ENCODE measurements at places on chromosomes 6 and 20.

DNA sequence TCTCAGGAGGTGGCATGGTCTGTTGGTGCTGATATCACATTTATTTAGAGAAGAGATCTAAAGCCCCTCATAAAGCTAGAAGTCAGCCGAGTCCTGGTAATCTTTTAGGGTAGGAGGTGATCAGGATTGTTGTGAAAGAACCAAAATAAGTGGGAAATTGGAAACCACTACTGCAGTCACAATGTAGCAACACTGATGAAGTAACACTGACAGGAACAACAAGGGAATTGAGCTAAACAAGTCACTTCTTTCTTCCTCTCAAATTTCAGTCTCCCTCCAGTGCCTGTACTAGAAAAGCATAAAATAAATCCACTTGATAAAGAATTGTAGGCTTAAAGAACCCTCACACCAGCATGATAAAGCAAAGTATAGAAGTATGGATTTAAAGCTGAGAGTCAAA is 1509.0 kb downstream of the GRIK2 start:
- DNase-seq: no peak

GRCh38 chr6:95589826-95590570 is 12.7 kb downstream of the MANEA start:
- no peak for DNase-seq

DNA sequence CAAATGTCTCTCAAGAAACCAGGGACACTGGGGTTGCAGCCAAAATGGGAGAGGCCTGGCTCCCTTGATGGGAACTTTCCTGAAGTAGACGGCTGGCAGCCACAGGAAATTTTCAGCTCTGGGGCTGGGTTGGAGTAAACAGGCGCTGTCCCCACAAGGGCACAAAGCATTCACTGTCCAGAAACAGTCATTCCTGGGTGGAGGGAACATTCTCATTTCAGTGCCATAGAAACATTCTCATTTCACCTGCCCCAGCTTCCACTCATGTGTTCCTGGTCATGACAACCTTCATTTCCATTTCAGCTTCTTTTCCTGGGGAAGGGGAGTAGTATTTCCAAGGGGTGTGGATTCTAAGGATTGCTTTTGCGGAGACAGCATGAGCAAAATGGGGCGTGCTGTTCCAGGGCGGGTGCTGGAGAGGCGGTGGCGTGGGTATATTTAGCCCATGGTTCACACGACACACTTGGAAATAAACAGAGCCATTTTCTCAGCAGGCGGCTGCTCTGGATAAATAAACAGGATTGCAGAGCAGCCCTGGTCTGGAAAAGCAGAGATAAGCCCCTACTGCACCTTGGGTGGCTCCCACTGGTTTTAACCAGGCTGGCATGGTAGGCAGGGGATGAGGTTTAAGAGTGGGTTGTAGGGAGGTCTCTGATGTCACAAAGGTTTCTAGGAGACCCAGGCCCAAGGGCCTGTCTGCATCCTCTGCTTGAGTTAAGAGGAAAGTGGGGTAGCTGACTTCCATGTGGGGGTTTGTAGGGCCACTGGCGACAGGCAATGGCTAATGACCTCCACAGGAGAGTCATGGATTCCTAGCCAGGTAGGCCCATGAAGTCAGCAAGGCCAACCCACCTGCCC is 32.9 kb downstream of the COX4I2 start:
- DNase-seq: no peak

DNA sequence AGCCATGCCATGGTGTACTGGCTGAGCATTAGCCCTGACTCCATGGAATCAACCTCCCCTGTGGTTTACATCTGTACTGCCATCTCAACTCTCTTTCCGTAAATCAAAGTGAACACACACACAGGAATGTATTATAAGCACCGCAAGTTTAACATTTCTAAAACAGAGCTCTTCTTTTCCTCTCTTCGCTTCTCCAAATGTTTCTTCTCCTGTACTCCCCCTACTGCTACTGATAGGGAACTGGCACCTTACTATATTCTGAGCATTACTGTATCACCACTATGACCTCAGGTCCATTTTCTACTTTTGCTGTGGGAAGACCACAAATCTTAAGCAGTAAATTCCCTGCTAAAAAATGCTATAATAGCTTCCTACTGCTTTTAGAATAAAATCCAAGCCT is 101.2 kb downstream of the NUS1 start:
- DNase-seq: no peak

DNA sequence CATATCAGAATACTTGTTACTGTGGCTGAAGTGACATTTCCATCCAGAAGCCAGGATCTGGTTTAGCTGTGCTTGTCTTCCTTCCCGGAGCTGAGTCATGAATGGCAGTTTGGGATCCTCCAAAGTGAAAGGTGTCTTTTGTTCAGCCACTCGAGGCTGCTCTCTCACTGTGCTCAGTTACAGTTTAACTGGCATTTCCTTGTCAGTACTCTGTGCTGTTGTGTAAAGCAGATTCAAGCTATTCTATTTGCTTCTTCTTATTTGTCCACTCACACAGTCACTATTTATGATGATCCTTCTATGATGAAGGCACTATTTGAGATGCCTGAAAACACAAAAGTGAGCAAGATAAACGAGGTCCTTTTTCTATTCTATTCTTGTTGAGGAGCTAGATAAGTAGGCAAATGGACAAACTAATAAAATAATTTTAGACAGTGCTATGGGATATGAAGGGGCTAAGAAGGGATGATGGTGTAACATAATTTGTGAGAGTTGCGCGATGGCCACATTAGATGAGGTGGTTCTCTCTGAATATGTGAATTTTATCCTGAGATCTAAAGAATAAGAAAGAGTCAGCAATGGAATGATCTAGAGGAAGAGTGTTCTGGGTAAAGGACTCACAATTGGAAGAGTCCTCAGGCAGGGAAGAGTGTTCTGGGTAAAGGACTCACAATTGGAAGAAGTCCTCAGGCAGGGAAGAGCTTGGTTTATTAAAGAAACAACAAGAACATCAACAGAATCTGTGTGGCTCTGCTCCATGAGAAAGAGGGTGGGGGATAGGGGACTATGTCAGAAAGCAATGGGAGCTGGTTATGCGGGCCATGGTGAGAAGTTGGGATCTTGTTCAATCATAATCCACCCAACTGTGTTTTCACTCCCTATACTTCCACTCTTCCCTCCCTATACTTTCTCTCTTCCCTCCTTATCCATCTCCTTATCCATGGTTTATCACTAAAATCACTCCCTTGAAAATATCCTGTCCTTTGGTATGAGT is 40.1 kb downstream of the CYP24A1 start:
- DNase-seq: no peak
